ENCODE measurements at places on chromosomes 4 and X.

DNA sequence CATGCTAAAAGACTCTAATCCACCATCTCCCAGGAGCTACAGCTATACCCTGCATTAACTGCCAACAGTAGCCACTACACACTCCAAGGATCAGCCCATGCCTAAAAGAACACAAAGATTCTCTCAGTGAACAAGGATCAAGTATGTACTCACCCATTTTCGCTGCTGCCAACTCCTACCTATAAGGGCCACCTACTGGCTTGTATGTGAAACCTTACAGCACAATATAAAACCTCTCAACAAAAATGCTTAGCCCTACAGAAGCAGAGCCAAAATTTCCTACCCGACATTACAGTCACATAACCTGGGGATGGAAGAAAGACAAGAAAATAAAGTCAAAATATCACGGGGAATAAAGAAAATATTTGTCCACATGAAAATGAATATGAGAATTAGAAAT, 562.8 kb upstream of the POU3F4 start:
- DNase-seq, result no peak

DNA sequence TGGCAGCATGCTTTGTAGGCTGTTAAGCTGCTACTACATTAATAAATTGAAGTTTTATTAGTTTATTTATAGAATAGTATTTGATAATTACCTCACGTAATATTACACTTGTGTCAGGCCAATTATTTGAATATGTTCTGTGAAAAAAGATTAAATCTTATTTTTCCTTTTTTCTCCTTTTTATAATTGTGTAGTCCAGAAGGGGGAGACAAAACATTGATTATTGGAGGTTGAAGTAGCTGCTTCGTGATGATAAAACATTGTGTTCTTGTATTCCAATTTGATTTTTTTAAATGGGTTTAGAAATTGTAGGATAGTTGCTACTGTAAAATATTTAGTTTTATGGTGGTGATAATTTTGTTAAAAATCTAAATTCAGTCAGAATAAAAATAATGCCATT, 85.7 kb downstream of the DIAPH2 start:
- DNase-seq, result no peak

GRCh38 chrX:64151911-64152310, 53.6 kb downstream of the AMER1 start:
- no peak for DNase-seq

GRCh38 chrX:20414762-20415445, 148.2 kb upstream of the RPS6KA3 start:
- no peak for DNase-seq

GRCh38 chr4:105191621-105192210, 45.0 kb downstream of the TET2 start:
- peak; percentile 2 for DNase-seq

DNA sequence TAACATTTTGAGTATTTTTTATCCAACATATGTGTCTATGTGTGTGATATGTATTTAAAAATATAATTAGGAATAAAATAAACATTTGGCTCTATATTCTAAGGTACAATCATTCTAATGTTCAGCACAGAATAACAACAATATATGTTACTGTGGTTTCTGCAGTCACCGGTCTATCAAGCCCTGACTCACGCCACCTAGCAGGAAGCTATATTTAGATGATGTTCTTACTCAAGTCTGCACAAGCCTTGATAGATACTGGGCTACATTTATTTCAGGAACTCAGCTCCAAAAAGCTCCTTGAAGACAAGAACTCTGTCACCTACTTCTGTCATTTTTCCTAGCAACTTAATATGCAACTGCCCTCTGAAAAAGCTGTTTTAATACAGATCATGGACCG, 152.0 kb upstream of the FTHL17 start:
- no peak for DNase-seq

- no peak for DNase-seq
These were observed at the start of gene NMU for GRCh38 chr4:55635741-55636655. Gene NMU (minus strand): TSS chr4:55636298. CDS start chr4:55636192, 106 bp downstream.

DNA sequence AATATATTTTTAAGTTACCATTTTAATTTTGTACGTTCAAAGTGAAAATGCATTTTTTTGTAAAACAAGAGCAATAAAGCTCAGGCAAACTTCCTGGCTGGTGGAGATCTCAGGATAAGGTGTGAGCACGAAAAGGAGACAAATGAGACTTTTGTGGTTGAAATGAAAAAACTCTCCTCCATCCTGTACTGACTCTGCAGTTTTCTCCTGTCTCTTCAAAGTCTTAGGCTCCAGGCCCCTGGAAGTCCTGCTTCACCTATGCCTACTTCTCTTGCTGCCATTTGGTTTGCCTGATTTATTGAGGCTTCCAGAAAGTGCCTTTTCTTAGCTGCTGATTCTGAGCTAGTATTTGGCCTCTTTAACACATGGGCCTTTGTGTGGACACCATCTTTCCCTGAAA, 77.7 kb downstream of the MAML3 start:
- no peak for DNase-seq

DNA sequence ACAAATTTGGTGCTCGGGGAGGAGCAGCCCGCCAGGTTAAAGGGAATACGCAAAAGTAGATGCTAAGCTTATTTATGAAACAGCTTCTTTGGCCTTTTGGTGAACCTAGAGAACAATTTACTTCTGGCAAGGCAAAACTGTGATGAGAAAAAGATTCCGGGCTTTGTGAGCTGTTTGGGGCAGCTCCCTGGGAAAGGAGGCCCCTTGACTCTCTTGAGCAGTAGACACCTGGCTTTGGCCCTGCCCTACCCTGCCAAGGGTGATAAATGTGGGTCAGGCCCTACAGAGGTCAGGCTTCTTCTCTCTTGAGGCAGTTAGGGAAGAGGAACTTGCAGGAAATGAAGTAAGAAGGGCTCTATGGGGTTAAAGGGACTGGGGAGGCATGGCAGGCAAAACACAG, 509.6 kb downstream of the MID1IP1 start:
- no peak for DNase-seq

Data from activated T-cell treated with anti-CD3 and anti-CD28 coated beads for 24 hours (primary cell).